ENCODE measurements at places on chromosomes 5 and 9.

- DNase-seq, result no peak
Observed at GRCh38 chr9:134437403-134438194, 111.3 kb downstream of the RXRA start.

DNA sequence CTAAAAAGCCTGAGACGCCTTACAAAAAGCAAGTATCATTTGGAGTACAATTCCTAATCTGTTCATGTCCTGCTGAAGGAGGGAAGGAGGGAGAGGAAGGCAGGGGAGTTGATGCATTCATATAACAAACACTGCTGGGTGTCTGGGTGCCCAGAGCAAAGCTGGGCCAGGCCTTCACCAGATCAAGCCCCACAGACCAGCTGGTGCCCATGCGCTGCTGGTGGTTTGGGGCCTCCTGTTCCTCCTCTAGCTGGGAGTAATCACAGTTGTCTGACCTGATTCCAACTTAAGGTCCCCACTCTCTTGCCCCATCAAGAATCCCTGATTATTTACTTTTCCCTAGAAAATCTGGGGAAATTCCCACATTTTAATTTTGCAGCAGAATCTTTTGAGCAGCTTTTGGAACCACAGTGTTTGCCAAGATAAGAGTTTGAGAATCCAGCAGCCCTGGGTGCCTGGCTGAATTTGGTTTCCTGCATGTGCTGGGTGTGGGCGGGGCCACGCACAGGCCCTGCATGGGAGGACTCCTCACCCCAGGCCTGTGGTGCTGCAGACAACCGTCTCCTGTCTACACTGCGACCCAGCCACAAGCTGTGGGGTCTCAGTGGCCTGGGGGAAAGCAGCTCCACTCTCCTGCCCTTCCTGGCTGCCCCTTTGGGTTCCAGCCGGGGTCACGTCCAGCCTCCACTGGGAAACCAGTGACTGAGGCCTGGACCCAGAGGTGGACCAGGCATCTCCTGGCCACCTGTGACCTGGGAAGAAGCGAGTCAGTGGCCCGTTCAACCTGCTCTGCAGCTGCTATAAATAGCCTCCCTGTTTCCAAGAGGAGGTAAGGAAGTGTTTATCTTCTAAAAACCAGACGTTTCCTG is 47.5 kb downstream of the NEURL1B start:
- DNase-seq, result peak; percentile 33

- no peak for DNase-seq
Observed at GRCh38 chr9:73194284-73194683, 42.6 kb downstream of the ANXA1 start.

DNA sequence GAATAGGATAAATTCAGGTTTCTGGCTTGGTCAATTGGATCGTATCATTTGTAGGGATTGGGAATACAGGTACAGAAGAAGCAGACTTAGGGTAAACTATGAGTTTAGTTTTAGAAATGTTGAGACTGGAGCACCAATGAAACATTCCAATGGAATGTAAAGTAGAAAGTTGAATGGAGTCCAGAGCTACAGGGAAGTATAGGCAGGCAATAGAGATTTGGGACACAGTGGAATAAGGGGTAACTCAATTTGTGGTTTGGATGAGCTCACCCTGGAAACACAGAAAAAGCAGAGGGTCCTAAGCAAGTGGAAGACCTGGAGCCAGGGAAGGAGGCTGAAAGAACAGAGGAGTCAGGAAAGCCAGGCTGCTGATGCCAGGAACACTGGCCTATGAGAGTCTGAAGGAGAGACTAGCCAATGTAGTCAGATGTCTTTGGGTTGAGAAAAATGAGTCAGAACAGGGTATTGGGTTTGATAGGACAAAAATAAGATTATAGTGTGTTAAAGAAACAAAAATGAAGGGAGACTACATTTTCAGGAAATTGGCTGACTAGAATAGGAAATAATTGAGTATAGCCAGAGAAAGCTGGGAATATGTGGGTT is 72.8 kb downstream of the STARD4 start:
- no peak for DNase-seq

GRCh38 chr9:36772449-36773403 is 200.0 kb downstream of the MELK start:
- DNase-seq, result no peak

GRCh38 chr5:79133121-79133656 is 21.6 kb downstream of the BHMT start:
- no peak for DNase-seq

DNA sequence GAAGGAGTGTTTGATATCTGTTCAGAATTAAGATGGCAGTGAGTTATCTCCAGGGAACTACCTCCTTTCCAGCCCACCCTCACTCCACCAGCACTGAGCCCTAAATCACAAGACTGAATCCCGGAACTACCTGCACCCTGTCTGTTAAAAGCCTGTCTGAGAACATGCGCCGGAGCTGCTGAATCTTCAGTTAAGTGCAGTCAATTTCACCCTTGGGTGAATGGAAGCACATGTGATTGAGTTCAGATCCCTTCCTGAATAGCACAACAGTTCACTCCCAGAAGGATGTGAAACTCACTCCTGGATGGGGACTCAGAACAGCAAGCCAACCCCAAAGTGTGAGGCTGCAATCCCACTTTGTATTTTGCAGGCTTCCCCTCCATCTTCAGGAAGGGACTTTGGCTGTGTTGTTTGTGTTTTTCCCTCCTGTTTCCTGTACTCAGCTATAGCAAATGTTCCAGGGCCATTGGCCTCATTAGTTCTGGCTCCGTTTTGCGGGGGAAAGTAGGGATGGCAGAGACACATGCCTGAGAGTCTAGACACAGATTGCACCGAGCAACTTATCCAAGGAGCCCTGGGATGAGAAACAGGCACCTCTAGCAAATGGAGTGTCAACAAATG is 43.4 kb downstream of the DPYSL3 start:
- DNase-seq, result no peak
